ENCODE measurements at places on chromosomes 4 and X.

DNA sequence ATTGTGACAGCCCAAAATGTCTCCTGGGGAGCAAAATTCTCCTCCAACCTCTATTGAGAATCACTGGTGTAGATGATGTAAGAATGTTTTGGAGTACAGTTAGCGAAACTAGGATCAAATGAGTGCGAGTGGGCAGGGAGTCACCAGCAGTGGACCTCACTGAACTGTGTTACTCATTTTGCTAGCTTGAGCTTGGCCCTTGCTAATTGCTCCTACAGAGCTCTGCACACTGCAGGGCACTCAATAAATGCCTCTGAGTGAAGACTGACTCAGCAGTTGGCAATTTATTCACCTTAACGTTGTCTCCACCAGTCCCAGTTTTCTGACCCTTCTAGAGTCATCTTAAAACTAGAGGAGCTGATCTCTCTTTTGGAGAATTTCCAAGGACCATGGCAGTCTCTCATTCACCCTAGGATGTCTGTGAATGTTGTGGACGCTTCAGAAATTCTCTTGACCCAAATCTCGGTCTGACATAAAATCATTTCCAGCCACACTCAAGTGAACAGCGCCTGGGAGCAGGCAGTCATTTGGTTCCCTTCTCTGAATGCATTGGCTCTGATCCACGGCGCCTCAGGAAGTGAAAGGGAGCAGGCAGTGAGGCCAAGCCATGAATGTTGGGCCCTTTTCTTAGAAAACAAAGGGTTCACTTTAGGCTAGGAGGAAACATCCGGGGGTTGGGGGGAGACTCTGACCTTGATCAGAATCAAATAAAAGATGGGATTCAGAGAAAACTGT, 148.1 kb downstream of the NWD2 start:
- no peak for DNase-seq

GRCh38 chrX:135688137-135688536, 25.3 kb upstream of the CT45A1 start:
- DNase-seq: no peak

DNA sequence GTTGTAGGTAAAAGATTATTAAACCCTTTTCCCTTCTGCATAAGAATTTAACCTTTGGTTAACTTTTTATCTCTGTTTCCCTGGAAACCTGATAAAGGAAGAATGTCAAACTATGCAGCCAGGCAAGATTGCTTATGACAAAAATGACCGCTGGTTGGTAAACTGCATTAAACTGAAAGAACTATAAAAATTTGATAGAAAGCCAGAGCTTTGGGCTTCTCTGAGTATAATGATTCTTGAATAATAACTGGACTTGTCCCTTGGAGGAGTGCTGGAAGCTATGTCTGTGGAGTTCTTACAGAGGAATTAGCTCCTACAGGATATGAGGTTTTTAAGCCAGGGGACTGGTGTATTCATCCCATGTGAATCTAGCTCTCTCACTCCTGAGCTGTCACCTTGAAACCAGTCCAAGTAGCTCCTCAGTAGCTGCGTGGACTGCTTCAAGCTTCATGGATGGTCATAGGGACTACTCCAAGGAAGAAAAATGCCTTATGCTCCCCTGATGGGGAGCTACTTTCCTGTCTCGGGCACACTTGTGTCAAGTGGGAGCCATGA, 52.0 kb downstream of the RASL11B start:
- DNase-seq: no peak

DNA sequence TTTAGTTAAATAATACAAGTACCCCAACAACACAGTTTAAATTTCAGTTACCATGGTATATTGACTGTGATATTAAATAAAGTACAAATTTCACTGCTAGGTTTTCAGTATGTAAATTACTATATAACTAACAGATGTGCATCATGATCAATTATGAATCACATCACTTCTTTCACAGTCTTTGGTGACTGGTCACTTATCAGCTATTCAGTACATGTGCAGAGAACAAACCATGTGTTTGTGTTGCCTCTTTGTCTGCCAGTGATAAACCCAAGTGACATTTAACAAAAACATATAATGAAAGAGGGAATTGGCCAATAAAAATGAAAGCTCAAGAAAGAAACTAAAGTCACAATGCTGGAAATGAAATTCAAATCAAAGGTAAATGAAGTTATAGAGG, 249.3 kb downstream of the CHIC1 start:
- DNase-seq: no peak
